ENCODE measurements at places on chromosomes 2 and 18.

DNA sequence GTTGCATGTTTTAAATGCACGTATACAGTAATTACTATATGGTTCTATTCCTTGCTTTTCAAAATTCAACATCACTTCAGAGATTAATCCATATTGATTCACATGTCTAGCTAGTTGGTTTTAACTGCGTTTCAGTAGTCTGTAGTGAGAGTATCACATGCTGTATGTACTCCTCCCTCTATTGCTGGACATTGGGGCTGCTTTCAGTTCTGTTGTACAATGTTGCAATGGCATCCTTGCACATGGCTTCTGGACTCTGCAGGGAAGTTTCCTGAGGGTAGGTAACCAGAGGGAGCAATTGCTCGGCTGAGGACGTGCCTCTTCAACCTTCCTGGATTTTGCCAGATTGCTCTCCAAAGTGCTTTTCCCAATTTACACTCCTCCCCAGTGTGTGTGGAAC, 10.7 kb upstream of the HPCAL1 start:
- DNase-seq, result no peak

DNA sequence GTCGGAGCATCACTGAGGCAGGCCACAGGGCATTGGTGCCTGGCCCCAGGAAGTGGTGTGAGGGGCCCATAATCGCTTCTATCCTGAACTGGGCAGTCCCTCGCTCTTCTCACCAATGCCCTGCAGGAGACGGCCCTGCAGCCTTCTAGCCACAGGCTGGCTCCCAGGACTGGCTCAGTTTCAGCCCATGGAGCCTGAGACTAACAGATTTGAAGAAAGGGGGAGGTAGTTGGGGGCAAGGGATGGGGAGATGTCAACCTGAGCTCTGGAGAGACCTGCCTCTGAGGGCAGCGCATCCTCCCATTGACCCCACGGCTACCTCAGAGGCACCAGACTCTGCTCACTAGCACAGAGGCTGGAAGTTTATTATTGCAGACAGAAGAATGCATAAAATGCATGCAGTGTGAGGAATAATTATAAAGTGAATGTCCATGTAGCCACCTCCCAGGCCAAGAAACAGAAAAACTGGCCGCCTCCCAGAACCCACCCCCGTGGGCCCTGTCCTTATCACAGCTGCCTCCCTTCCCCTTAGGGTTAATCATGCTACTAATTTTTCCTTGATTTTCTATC, 1.4 kb downstream of the TOGARAM2 start:
- DNase-seq, result no peak

DNA sequence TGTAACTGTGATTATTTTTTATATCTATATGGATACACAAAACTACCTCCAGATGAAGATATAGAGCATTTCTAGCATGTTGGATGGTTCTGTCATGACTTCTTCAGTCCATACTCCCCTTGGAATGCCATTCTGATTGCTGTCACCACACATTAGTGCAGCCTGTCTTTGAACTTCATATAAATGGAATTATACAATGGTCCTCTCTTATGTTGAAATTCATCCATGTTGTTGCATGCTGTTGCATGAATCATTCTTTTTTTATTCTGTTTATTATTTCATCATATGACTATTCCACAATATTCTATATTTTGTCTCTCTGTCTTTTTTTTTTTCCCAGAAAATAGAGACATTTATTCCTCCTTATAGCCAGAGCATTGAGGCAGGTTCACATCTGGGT, 74.1 kb downstream of the OSBPL6 start:
- DNase-seq, result no peak

DNA sequence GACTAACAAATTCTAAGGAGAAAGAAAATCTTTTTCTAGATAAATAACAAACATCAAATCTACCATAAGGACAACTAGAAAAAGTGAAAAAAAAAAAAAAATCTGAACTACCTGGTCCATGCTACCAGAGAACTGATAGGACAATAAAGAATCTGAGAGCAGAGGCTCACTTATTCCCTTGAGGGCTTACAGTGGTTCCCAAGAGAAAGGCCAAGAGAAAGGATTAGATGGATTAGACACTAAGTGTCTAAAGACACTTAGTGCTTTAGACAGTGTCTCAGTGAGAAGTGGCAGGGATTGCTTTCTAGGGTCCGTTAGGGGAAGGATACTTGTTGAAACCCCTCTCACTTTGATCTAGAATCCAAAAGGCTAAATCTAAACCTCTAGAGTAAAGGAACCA, 78.2 kb downstream of the COA5 start:
- no peak for DNase-seq

DNA sequence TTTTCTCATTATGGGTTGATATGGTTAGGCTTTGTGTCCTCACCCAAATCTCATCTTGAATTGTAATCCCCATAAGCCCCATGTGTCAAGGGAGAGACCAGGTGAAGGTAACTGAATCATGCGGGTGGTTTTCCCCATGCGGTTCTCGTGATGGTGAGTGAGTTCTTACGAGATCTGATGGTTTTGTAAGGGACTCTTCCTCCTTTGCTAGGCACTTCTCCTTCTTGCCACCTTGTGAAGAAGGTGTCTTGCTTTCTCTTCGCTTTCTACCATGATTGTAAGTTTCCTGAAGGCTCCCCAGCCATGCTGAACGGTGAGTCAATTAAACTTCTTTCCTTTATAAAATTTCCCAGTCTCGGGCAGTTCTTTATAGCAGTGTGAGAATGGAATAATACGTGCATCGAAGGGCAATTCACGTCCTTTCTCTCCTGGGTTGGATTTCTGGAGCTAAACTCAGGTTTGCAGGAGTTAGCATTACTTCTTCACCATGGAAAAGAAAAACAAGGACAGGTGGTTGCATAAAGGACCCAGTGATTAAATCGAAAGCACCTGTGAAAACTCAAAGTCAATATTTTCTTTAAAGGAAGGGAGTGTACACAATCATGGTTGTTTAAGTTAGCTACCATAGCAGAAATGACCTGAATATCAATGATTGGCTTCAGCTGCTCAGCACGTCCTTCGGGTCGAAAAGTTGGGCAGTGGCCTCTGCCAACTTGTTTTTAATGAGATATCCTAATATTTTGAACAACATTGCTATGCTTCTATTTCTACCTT, 54.1 kb downstream of the CDC42EP3 start:
- DNase-seq, result no peak

- DNase-seq, result no peak
These were observed 80.3 kb downstream of the MAPRE2 start for GRCh38 chr18:35121531-35121930.
